ENCODE measurements at places on chromosomes 16 and 17. TPM values are rescaled to one million over a fixed set of nuclear protein-coding genes. Genes with fewer than 3 reads are reported as not detected.
A peak's percentile ranks its signal among the peaks of the same experiment; 100 is the strongest.

KRT31 gene
- polyA plus RNA-seq = 0.11 TPM

CFAP119 gene
- polyA plus RNA-seq = 4.7 TPM

ZDHHC1 gene
- polyA plus RNA-seq = 3.5 TPM

C1QTNF1 gene
- 13.8 TPM for polyA plus RNA-seq

DNA sequence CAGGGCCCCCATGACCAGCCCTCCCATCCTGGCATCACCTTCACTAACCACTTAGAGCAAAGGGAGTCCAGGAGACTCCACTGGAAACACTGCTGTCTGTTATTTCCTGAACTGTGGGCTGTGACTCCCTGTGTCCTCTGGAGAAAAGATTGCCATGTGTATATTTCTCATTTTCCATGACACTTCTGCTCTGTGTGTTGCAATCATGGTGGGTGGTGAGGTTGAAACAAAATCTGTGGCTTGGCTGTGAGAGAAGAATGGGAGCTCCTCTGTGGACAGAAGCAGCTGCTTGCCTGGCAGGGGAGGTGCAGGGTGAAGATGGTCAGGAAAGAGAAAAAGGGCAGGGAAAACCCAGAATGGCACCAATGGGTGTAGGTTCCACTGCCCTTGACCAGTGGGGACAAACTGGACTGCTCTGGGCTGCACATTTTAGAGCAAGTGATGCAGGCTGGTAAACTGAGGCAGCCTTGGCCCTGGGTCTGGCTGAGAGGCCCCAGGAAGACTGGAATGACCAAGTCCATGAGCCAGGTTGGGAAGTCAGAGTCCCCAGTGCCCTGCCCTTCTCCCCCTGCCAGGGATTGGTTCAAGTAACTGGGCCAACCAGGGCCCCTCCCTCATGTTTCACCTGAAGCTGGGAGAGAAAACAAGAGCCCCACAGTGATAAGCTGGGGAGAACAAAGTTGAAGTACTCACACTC is 314.3 kb downstream of the C16orf95 start:
- DNase-seq = no peak

DNA sequence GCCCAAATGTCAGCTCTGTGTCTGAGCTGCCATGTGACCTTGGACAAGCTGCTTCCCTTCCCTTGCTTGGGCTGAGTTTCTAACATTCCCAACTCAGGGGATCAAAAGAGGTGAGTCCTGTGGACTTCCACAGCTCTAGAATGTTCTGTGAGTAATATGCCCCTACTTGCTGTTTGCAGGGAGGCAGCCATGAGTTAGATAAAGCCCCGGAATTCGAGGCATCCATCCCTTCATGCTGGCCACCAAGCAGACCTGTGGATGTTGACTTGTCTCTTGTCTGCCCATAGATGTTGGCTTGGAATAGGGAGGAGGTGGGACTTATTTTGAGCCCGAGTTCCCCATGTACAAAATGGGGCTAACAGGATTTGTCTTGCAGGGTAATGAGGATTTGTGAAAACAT is 36.2 kb downstream of the KSR1 start:
- DNase-seq = no peak

- DNase-seq = no peak
Observed at GRCh38 chr16:1757714-1758461, 13.5 kb downstream of the NME3 start.

DNA sequence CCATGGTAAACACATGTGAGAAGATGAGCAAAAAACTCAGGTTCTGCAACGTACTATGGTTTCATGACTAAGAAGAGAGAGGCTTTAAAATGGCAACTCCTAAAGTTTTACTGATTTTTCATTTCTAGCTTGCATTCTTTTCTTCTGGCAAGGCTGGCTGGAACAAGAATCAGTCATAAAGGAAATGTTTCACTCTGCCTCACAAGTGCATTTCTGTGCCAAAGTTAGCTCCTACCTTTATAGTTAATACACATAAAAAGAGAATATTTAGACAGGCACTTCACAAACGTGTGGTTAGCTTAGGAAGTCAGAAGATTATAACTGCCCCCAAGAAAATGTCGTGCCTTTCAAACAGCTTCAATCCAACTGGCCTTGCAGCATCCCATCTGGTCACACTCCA is 417.1 kb upstream of the CDH11 start:
- DNase-seq = peak; percentile 49

GRCh38 chr17:50172130-50172529 is 6.3 kb downstream of the SGCA start:
- DNase-seq = no peak

GRCh38 chr17:62782730-62783270 is 25.3 kb downstream of the MARCHF10 start:
- no peak for DNase-seq

GRCh38 chr16:1188432-1189189 is 35.7 kb downstream of the CACNA1H start:
- DNase-seq = no peak

GRCh38 chr17:17849147-17849820 is 12.5 kb upstream of the SREBF1 start:
- no peak for DNase-seq

DNA sequence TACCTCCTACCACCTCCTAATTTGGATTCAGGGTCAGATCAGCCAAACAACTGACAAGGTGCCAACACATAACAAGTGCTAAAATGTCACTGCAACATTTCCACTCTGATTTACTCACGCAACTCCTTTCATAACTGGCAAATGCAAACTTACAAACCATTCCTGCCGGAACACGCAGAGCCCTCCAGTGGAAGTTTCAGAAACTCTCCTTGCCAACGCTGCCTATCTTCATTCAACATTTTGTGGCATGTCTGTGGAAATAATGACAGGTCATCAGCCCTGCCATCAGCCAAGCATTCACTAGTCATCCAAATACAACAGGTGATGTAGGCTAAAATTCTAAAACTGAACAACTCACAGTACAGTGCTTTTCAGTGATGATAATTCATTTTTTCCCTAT is 37.7 kb upstream of the OR3A1 start:
- no peak for DNase-seq

- DNase-seq = no peak
Observed at GRCh38 chr17:57544401-57544800, 200.7 kb downstream of the CCDC182 start.

DNA sequence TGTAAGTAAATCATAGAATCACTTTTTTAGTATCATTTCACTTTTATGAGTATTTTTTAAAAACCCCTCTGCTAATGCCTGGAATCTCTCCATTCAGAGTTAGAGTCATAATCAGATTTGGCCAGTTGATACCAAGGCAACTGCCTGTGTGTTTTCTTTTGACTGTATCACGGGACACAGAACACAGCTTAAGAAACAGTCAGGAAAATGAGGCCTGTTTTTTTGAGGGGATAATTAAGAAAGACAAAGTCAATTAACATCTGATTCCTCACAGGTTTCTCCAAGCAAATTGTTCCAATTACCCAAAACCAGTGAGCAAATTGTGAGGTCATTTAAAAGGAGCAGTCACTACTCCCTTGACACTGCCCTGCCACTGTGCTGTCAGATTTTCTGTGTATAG is 944.5 kb upstream of the SOX9 start:
- no peak for DNase-seq

DNA sequence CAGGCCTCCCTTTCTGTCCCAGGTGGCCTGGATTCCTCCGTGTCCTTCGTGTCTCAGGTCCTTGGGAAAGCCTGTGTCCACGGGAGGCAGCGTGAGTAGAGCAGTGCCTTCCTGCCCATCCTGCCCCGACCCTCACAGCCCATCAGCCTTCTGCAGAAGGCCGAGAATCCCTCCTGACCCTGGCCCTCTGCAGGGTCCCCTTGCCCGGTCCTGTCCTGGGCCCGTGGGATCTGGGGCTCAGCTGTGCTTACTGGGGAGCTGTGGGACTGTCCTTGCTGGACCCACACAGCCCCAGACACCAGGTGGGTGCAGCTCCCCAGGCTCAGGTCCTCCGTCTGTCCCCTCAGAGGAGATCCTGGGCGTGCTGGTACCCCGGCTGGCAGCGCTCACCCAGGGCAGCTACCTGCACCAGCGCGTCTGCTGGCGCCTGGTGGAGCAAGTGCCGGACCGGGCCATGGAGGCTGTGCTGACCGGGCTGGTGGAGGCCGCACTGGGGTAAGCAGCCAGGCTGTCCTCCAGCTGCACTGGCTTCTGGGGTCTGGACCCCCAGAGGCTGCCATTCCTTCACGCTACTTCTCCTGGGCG is 3.9 kb downstream of the TELO2 start:
- no peak for DNase-seq

DNA sequence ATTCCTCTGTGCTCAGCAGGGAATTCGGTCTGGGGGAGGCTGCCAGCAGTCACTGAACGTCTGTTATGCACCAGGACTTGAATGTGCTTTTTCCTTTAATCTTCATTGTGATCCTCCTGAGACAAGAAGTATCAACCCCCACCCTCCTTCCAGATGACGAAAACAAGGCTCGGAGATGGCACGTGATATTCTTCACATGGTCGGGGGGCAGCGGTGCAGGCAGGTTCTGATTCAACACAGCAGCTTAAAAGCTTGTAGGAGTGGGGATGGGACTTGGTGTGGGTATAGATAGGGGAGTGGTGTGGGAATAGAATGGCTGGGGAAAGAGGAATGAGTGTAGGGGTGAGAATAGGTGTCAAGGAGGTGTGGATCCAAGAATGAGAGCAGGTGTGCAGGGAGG is 6.4 kb downstream of the NECAB2 start:
- DNase-seq = no peak

DNA sequence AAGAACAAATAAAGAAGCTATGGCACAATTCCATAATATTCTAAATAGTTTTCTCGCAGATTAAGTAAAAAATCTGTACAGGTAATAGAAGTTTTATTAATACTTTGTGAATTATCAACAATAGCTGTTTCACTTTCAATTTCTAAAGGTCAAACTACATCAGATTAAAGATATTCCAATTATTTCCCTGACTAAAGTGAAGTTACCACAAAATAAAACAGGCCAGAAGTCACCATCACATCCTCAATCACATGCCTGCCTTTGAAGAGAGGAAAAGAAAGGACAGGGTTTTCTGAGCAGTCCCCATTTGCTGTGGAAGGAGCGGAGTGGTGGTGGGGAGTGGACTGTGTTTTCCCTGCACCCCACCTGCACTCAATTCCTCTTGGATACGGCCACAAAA is 11.1 kb downstream of the ITFG1 start:
- DNase-seq = no peak

DNA sequence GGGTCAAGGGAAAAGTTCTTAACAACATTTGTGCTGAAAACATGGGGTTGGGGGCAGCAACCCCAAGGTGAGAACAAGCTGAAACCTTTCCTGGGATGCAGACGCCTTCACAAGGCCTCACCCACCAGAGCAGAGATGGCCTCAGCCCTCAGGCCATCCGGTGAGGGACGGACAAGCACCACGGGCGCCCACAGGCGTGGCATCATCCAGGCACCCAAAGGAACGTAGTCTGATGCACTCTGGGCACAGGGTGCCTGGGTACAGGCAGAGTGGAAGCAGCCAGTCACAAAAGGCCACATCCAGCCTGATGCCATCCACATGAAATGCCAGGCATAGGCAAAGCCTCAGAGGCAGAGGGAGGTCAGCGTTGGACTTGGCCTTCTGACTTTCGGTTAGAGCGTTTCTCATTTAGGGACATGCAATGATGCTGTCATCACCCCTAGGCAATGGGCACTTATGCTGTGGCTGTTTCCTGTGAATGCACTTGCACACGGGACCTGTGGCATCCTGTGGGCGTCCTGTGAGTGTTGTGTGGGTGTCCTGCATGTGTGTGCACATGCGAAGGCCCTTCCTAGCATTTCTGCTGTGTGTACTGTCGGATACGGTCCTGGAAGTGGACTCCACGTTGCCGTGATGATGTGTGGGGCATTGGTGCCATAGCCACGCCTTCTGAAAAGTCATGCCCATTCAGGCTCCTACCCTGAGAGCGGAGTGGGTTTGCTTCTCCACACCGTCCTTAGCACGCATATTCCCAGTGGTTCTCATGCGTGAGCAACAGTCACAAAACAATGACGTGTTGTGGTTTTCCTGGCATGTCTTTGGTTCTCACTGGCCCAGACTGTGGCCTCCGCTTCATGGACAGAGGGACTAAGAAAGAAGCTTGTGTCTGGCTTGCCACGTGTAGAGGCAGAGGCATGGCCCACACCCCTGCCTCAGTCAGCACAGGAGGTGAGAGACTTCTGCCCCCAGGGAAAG is 52.7 kb upstream of the ZNF469 start:
- DNase-seq = no peak

- peak; percentile 96 for DNase-seq
Observed at GRCh38 chr17:40283662-40284061, 4.0 kb upstream of the CDC6 start.

DNA sequence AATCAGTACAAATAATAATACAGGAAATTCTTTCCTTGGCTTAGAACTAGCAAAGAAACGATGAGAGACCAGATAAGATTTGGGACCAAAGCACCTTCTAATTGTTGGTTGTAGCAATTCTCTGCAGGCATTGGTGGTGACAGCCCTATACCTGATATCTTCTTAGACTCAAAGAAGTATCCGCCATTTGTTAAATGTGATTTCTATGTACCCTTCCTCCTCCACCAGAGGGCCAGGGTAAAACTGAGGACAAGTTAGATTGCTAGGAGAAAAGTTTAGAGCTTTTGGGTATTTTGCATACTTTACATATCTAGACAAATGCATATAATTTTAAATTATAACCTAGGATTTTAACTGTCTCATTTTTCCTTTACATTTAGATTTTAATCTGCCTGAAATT is 304.3 kb downstream of the HS3ST4 start:
- DNase-seq = no peak

- no peak for DNase-seq
Observed at GRCh38 chr16:75012380-75013081, 13.7 kb downstream of the ZNRF1 start.

- DNase-seq = no peak
Observed at GRCh38 chr17:72119873-72120641, 763 bp upstream of the SOX9 start.

GRCh38 chr17:40374821-40375498 is 10.4 kb upstream of the GJD3 start:
- DNase-seq = no peak

- no peak for DNase-seq
Observed at GRCh38 chr16:68469796-68470460, 21.6 kb upstream of the SMPD3 start.

DNA sequence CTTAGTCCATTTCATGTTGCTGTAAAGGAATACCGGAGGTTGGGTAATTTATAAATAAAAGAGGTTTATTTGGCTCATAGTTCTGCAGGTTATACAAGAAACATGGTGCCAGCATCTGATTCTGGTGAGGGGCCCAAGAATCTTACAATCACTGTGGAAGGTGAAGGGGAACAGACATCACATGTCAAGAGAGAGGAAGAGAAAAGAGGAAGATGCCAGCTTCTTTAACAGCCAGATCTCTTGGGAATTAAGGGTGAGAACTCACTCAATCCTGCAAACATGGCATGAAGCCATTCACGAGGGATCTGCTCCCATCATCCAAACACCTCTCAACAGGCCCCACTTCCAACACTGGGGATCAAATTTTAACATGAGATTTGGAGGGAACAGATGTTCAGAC is 49.5 kb downstream of the BMERB1 start:
- DNase-seq = no peak

- DNase-seq = no peak
Observed at GRCh38 chr16:76207270-76207669, 69.9 kb upstream of the CNTNAP4 start.

- no peak for DNase-seq
Observed at GRCh38 chr16:6771956-6772355, 560.7 kb upstream of the RBFOX1 start.

- no peak for DNase-seq
Observed at GRCh38 chr17:59669411-59669810, 37.8 kb downstream of the PTRH2 start.

All from BJ (cell line).